Effector CD8-positive, alpha-beta T cell (primary cell): ENCODE measurements at places on chromosomes 12 and 14.

DNA sequence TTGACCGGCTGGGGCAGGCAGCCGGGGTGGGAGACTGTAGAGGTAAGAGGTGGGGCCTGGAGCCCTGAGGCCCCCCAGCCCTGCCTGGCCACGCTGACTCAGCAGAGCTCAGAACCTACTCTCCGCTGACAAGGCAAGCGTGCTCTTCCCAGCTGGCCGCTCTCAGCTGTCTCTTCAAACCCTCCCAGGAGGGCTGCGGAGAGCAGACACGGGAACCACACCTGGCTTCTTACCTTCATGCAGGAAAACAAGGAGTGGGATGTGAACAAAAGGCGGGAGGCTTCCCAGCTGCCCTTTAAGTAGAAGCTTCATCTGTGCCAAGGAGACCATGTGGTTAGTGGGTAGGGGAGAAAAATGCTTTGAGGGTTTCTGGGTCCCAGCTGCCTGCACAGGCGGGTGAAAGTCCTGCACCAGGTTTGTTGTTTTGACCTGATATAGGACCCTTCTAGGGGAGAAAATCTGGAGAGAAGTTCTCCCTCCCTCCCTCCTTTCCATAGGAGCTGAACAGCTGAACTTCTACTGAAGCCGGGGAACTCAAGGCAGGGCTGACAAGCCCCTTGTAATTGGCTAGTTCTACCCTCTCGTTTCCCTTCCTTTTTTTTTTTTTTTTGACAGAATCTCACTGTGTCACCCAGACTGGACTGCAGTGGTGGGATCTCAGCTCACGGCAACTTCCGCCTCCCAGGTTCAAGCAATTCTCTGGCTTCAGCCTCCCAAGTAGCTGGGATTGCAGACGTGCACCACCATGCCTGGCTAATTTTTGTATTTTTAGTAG, 12.8 kb upstream of the TESC start:
- DNase-seq: no peak

DNA sequence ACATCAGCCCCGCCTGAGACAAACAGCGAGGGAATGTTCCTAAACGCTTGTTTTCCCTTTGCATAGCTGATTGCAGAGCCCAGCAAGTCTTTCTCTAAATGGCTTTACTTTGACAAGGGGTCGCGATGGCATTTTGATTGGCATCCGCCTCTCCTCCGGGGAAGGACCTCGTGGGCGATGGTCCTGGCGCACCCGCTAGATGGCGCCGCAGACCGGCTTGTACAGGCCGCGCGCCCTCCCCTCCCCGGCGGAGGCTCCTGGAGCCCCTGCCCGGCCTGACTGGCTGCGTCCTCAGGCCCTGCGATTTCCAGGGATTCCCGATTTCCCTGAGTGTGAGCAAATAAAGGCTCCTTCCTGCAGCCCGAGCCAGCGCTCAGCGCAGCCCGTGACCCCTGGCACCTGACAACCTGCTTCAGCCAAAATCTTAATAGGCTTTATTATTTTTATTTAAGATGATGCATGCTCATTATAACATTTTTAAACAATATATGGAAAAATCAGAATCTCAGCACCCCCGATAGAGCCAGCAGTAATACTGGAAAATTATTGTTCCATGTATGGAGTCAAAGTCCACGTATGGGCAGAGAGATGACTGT, 468.3 kb downstream of the AACS start:
- no peak for DNase-seq

- no peak for DNase-seq
Measured at GRCh38 chr12:11171969-11172675, 1.1 kb downstream of the SMIM10L1 start.

DNA sequence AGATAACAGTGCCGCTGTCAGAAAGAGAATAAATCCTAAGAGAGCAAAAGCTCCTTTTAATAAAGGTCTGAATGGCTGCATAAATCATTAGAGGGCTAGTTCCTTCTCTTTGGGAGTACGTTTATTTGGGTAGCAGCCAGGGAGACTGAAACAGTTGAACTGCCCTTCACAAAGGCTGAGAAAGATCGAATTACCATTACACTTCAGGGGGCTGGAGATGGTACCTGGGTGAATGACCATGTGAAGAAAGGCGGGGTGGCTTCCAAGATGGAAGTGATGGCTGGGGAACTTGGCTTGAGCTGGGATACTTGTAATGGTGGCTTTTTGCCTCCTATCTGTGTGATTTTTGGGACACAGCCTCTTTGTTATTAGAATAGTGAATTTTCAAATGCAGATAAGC, 1.7 kb upstream of the FGD4 start:
- no peak for DNase-seq

DNA sequence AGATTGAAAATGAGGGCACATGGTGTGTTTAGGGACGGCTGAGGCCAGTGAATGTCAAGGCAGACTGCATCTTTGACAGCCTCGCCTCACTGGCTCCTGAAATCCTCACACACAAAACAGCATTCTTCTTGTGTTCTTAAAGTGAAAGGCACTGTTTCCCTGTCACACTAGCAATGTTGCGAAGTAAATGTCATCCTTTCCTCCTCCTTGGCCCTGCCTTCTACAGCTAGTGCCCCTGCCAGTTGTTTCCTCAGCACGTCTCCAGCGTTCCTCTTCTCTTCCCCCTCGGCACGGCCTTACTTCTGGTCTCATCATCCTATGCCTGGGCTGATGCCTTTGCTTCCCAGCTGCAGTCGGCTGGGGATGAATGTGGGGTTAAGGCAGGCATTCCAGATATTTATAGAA, 129.4 kb upstream of the DNM1L start:
- DNase-seq: no peak

DNA sequence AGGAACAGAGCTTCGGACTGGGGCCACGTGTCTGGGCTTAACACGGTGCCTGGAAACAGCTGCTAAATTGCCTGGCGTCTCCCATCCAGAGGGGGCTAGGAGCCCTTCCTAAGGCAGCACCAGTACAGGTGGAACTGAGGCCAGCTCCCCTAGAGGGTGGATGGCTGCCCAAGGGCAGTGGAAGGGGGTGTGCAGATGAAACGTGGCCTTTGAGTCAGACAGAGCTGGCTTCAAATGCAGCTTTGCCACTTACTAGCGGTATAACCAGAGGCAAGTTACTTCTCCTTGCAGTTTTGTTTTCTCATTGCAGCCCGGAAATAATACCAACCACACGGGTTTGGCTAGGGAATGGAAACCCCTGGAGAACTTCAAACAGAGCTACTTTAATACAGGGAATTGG, 59.3 kb upstream of the SLC24A4 start:
- DNase-seq: no peak

DNA sequence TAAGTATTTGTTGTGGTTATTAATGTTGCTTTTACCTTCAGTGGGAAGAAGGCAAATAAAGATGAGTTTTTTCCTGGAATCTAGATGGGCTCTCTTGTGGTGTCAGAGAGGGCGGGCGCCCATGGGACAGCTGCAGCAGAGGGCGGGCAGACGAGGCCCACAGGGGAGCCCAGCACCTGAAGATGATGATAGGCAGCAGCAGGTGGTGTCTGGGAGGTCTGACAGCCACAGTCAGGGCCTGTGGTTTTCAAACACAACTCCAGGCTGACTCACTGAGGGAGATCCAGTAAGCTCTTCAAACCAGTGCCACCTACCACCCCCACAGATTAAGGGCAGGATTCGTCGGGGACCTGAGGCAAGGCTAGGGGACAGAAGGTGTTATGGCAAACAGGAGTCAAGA, 42.8 kb downstream of the NKX2-1 start:
- DNase-seq: no peak

DNA sequence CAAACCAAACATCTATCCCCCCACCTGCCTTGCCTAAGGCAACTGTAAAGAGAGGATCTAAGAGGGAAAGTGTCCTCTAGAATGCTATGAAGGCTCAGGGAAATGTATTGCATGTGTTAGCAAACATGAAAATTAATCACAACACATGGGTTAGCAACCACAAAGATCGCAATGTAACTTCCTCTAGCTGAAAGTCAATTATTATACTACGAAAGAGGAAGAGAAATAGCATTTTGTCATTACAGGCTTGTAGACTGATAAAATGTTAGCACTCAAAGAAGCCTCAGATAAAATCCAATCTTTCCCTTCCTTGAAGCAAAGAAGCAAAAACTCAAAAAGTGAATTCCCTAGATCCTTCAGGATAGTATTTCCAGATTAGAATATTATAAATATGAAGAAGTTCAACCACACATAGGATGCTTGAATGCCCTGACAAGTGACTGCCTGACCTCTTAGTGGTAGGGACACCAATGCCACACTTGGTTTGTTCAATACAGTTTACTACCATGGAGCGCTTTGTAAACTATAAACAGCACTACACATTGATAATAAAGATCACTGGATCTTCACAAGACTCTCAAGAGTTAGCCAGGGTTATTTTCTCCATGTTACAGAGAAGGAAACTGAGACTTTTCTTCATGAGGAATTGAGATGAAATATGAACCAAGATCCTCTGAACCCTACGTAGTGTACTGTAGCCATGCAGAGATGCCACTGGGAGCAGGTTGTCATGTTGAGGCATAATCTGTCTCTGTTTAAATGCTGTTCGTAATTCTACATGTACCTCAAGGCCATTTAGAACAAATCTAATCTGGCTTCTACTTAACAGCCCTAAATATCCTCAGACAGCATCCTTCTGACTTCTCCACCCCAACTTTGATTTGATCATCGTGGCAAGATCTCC, 100.7 kb downstream of the ITPR2 start:
- no peak for DNase-seq

- no peak for DNase-seq
Measured at GRCh38 chr14:80095623-80096022, 115.7 kb downstream of the DIO2 start.

DNA sequence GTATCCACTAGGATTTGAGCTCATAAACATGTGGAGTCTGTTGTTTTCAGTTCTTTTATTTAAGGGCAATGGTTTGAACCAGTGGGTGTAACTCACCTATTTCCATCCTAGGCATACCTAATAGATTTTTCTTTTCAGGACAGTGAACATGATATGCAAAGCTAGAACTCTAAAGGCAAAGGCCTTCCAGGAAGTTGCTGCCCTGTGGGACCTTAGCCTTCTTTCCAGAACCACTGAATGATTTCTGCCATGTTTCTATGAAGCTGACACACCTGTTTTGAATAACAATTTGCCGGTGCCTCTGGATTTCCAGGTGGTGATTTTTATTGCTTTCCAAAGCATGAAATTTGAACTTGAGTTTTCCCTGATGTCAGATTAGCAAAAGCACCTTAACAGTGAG, 372.9 kb upstream of the FAR2 start:
- no peak for DNase-seq

- no peak for DNase-seq
Measured at GRCh38 chr14:29587761-29588470, 339.7 kb downstream of the PRKD1 start.

GRCh38 chr14:23520899-23521533, 30.5 kb downstream of the ZFHX2 start:
- no peak for DNase-seq

DNA sequence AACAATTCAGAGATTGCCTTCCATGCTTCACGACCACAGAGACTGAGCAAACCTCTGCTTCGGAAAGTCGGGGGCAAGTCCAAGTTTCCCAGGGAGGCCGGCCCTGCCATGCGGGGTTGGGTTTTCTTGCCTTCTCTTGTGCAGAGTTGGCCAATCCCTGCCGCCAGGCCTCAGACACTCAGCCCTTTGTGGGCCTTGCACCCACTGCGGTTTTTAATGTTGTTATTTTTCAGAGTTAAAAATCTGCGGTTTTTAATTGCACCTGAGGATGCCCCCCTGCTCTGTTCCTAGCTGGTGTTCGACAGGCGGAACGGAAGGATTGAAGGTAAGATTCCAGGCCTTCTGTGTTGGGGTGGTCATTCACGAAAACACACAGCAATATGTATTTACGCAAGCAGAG, 108.7 kb downstream of the CALM1 start:
- no peak for DNase-seq

- DNase-seq: no peak
Measured at GRCh38 chr12:96658075-96658474, 168.7 kb downstream of the CFAP54 start.

- DNase-seq: no peak
Measured at GRCh38 chr12:74482115-74482514, 55.5 kb upstream of the ATXN7L3B start.

DNA sequence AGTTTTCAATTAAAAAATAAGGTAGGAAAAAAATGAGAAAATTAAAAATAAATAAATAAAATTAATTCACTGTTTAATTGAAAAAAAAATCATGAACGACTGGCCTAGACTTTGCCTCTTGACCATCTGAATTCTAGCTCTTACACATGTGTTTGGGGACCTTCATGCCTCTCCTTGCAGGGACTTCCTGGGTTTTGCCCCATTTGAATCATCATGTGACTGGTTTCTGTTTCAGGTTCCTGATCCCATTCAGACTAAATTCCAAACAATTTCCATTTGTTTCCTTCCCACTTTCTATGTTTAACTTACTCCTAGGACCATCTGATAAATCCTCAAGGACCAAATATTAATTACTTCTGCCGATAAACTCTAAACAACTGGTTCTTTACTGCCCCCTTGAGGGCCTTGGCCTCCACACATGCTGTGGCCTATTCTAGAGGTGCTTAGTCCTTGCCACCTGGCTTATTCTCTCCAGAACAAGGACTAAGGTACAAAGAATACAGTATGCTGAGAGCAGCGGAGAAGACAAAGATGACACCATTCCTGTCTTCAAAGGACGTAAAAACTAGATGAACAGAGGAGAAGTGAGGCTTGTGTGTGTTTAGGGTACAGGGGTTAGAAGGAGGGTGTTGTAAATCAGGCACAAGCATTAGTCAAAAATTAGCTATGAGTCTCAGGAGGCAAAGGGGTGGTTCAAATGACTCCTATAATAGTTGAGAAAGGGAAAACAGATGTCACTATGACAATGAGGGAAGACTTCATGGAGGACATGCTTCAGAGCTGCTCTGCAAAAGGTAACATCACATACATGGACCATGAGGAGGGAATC, 125.8 kb upstream of the AVPR1A start:
- DNase-seq: no peak

DNA sequence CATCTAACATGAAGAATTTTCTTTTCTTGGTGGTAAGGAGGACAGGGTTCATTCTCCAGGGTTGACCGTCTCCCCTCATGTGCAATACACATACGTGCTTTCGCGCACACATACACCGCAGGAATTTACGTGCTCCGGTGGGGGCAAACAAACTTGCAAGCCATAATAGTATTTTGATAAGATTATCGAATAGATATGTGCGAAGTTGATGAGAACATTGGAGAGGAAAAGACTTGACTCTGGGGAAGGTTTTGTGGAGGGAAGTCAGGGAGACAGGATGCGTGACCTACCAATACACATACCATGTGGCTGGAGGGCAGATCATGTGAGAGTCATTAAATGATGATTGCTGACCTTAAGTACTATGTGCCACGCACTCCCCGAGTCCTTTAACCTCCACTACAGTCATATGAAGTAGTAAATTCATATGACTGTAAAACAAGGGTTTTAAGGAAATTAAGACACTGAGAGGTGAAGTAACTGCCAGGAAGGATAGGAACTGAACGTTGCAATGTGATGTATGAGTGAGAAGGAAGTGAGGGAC, 921 bp downstream of the RAD51B start:
- DNase-seq: no peak

GRCh38 chr12:12336049-12336411, 14.0 kb downstream of the MANSC1 start:
- no peak for DNase-seq

- DNase-seq: no peak
Measured at GRCh38 chr12:111088409-111088808, 168.0 kb upstream of the MYL2 start.
